ENCODE measurements at places on chromosomes 13 and 19. TPM values are rescaled to one million over a fixed set of nuclear protein-coding genes. Genes with fewer than 3 reads are reported as not detected.
A peak's percentile ranks its signal among the peaks of the same experiment; 100 is the strongest.

GRCh38 chr13:27476943-27477703 lies 26.8 kb upstream of the MTIF3 start:
- peak; percentile 89 for DNase-seq

Gene NOVA2
- total RNA-seq, result 0.06 TPM

DNA sequence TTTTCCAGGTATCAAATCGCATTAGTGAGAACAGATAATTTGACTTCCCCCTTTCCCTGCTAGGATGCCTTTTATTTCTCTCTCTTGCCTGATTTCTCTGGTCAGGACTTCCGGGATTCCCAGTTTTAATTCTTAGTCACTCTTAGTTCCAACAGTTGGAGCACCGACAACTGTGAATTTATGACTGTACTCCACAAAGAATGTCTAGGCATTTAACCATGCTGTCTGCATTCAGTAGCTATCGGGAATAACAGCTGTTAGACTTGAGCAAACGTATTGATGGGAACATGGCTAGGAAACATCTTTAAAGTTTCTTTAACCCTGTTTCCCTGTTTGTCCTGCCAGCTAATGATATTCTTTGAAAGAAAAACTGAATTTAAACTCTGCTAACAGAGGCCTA lies 14.1 kb upstream of the SPACA7 start:
- no peak for DNase-seq

GRCh38 chr13:98322091-98322718 lies 145.1 kb upstream of the RNF113B start:
- no peak for DNase-seq

GRCh38 chr13:32537580-32538142 lies 934 bp downstream of the N4BP2L2 start:
- DNase-seq, result no peak

Gene ZNF497
- 2.2 TPM for total RNA-seq

DNA sequence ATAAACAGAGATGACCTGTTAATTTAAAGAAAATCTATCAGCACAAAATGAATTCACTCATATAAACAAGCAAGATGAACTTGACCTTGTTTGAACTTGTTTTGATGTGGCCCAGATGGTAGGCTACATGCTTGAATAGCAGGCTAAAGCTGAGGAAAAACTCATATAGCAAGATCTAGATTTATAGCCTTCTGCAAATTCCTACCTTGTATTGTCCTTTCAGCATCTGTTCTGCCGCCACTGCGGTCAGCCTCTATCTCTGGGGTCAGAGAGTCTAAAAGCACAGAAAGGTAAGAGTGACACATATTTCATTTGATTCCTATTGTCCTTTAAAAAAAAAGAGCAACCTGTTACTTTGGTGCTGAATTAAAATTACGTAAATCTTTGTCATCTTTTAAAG lies 392.1 kb downstream of the DACH1 start:
- DNase-seq, result no peak

Gene ZNF667
- 3.2 TPM for total RNA-seq

- peak; percentile 76 for DNase-seq
Measured at GRCh38 chr13:35953537-35954206, 177.5 kb downstream of the DCLK1 start.

GRCh38 chr13:100394005-100394695 lies 194.4 kb downstream of the GGACT start:
- no peak for DNase-seq

Gene TMEM190
- total RNA-seq, result not detected

GRCh38 chr13:47955836-47956235 lies 45.2 kb downstream of the SUCLA2 start:
- DNase-seq, result no peak

DNA sequence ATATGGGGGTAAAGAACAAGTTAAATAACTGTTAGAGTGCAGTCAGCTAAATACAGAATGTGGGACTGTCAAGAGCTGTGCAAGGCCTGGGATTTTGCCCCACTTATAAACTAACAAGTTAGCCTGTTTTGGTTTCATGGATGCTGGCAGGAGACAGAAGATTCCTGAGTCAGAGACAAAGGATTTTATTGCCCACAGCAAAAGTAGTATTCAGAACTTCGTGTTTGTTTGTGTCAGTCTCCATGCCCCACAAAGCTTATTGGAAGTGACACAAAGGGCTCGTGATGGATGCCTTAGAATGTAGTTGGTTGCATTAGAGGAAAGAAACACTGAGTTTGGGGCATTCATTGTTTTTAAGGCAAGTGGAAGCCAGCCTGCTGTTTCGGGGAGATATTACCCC lies 22.2 kb upstream of the SPRYD7 start:
- no peak for DNase-seq

Gene TRAPPC2B
- total RNA-seq, result 21.0 TPM

DNA sequence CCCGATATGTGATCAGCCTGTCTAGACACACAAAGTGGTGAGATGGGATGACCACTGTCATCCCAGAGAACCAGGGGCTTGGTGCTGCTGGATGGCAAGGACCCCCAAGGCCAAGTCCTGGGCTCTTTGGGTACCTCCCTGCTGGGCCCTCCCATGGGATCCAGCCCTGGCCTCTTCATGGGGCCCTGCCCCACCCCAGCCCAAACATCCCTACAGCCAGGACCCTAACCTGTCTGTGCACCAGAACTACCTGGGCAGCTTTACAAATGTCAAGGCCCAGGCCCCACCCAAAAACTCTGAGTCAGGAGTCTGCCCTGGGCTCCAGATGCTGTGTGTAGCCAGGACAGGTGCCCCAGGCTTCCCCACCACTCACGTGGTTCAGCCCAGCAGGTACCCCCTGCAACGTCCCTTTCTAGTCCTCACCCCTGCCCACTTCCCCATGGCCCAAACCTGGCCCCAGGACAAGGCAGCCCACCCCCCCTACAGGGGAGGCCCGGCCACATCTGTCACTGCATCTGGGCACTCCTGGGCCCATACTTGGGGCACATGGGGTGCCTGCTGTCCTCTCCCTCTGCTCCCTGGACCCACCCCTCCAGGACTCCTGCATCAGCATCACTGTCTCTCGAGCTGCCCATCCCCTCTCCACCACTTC lies 233.5 kb downstream of the TUBA3C start:
- DNase-seq, result no peak

- DNase-seq, result no peak
Measured at GRCh38 chr13:112808377-112809140, 118.7 kb downstream of the ATP11A start.

Gene SBK2
- total RNA-seq, result not detected

DNA sequence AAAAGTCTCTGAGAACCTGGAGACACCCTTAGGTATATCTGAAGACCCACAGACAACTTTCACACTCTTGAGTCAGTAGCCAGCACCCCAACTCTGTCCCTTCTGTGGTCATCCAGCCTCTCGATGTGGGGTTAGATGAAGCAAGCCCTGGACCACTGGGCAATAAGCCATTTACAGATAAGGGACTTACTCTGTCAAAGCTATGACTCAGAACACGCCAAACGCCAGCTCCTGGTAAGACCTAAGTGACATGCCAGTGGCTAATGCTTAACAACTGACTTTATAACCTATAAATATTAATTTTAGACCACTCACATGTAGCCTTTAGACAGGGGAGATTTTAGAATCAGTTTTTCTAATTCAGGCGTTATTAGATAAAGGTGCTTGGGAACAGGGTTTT lies 85.7 kb downstream of the SHISA2 start:
- peak; percentile 54 for DNase-seq

Gene F10
- total RNA-seq, result not detected

Gene GGN
- 0.73 TPM for total RNA-seq

Gene CYP2S1
- total RNA-seq, result 8.6 TPM

Gene ZNF587
- total RNA-seq, result 16.3 TPM

- DNase-seq, result peak; percentile 2
Measured at GRCh38 chr13:58994777-58995176, 1169.0 kb downstream of the DIAPH3 start.

- DNase-seq, result no peak
Measured at GRCh38 chr13:31054632-31055031, 107.1 kb downstream of the HSPH1 start.

- peak; percentile 22 for DNase-seq
Measured at GRCh38 chr13:49877629-49878218, 58.4 kb downstream of the SPRYD7 start.
